SJSA1 (cell line): ENCODE measurements at places on chromosomes 11 and 22. TPM values are rescaled to one million over a fixed set of nuclear protein-coding genes. Genes with fewer than 3 reads are reported as not detected.

Gene SHANK2
- 3.3 and 10.7 TPM in 2 replicates for total RNA-seq

Gene CYTH4
- total RNA-seq = 1.1 TPM in 1 of 2 replicates, not detected in the other

Gene MS4A14
- not detected in 2 replicates for total RNA-seq

Gene ALG8
- 41.7 and 41.8 TPM in 2 replicates for total RNA-seq

Gene MIAT
- under 0.01 and 0.11 TPM in 2 replicates for total RNA-seq

Gene GRM5
- not detected in 2 replicates for total RNA-seq

Gene RASL10A
- not detected in 2 replicates for total RNA-seq

Gene FGF3
- not detected in 2 replicates for total RNA-seq

Gene ART5
- not detected in 2 replicates for total RNA-seq

Gene TYR
- not detected in 2 replicates for total RNA-seq

Gene CCDC88B
- total RNA-seq = 2.2 and 5.3 TPM in 2 replicates

Gene DEUP1
- total RNA-seq = not detected in 2 replicates

DNA sequence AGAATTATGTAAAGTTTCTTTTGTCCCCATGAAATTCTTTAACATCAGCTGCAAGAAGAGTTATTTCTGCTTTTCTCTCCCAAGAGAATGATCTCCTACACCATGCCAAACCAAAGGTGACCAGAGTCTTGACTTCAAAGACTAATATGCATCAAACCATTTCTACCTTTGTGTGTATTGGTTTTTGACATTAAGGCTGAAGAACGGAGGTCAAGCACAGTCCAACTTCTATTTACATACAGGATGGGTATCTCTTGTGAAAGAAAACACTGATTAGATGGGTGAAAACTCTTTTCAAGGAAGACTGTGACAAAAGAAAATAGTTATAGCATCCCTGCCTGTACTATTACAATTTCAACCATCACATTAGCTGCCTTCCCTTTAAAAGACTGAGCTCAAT is 256.3 kb downstream of the CADM1 start:
- H3K4me3 ChIP-seq = no peak overlapping the region
- no peak overlapping the region for H3K27ac ChIP-seq
- no peaks in the 10 kb centered on the region for H3K27me3 ChIP-seq
- H3K4me1 ChIP-seq = no peaks in the 10 kb centered on the region
- no peaks in the 10 kb centered on the region for H3K36me3 ChIP-seq
- no peak for DNase-seq

DNA sequence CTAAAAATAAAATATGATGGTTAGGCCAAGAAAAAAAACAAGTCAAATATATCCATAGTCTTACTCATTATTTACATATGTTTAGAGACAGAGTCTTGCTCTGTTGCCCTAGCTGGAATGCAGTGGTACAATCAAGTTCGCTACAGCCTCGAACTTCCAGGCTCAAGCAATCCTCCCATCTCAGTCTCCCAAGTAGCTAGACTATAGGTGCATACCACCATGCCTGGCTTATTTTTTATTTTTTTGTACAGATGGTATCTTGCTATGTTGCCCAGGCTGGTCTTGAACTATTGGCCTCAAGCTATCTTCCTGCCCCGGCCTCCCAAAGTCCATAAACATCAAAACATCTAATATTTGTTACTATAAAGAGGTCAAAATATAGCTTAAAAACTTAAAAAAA is 36.1 kb downstream of the C2CD3 start:
- DNase-seq = no peak
- H3K4me3 ChIP-seq = no peak overlapping the region
- peaks cover 14% of the 10 kb centered on the region; the same call in 1 of the 2 replicates for H3K36me3 ChIP-seq
- H3K27ac ChIP-seq = no peak overlapping the region

DNA sequence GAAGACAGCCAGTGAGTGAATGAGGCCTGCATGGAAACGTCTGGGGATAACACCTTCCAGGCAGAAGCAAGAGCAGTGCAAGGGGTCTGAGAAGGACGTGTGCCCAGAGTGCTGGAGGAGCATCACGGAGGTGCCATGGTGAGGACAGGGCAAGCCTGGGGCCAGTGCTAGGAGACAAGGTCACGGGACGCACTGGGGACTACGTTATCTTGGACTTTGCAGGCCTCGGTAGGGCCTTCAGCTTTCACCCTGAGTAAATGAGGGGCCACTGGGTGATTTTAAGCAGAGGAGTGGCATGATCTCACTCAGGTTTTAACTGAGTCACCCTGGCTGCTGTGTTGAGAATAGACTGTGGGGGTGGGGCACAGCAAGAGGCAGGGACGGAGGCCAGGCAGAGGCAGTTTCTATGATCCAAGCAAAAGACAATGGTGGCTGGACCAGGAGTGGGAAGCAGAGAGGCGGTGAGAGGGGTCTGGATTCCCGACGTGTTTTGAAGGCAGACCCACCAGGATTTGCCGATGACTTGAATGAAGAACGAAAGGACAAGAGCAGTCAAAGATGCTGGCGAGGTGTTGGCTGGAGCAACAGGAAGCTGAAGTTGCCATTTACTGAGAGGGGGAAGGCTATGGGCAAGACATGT is 102.7 kb upstream of the PARVA start:
- DNase-seq = peak; percentile 44
- H3K36me3 ChIP-seq = no peaks in the 10 kb centered on the region
- H3K27me3 ChIP-seq = no peaks in the 10 kb centered on the region
- H3K4me3 ChIP-seq = no peak overlapping the region
- H3K27ac ChIP-seq = peak overlapping the region; percentile 19
- peaks cover 39% of the 10 kb centered on the region for H3K4me1 ChIP-seq

GRCh38 chr11:116989184-116989583 is 109.0 kb downstream of the SIK3 start:
- no peaks in the 10 kb centered on the region for H3K27me3 ChIP-seq
- no peak overlapping the region for H3K4me3 ChIP-seq

DNA sequence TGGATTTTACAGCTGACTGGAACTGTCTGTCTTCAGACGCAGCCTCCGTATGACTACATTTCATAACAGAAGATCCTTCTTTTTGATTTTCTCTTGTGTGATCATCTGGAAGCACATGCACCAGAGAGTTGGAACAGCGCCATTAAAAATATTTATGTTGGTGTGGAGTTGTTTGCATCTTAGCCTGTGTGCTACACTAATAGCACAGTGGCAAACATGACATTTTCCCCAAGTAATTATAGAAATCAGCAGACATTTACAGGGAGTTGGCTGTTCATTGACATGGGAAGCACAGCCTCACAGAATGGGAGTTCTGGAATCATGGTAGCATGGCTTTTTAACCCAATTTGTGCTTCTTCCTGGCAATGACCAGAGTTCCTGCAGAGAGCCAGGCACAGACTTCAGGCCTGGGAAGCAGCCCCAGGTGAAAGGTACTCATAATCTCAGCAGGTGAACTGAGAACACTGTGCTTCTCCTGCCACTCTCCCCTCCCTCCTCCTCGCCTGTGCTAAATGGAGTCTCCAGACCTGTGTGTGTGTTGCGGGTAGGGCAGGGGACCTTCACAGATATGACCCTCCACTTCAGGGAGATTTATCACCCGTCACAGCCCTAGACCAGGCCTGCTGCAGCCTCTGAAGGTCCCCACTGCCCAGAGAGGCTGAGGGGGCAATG is 82.8 kb upstream of the PLET1 start:
- no peak for DNase-seq
- no peaks in the 10 kb centered on the region for H3K36me3 ChIP-seq
- H3K4me3 ChIP-seq = no peak overlapping the region
- H3K4me1 ChIP-seq = no peaks in the 10 kb centered on the region

GRCh38 chr22:39152024-39152510 is 413 bp downstream of the CBX7 start:
- peaks cover 20% of the 10 kb centered on the region for H3K4me1 ChIP-seq
- H3K4me3 ChIP-seq = peak overlapping the region; percentile 62
- peak overlapping the region; percentile 73 for H3K27ac ChIP-seq
- no peak for DNase-seq
- peaks cover 4% of the 10 kb centered on the region; the same call in 1 of the 2 replicates for H3K27me3 ChIP-seq

- DNase-seq = no peak
- H3K4me3 ChIP-seq = no peak overlapping the region
- H3K27me3 ChIP-seq = no peaks in the 10 kb centered on the region
- H3K4me1 ChIP-seq = no peaks in the 10 kb centered on the region
- no peak overlapping the region for H3K27ac ChIP-seq
Observed at GRCh38 chr22:47586038-47586437, 823.6 kb downstream of the TBC1D22A start.

DNA sequence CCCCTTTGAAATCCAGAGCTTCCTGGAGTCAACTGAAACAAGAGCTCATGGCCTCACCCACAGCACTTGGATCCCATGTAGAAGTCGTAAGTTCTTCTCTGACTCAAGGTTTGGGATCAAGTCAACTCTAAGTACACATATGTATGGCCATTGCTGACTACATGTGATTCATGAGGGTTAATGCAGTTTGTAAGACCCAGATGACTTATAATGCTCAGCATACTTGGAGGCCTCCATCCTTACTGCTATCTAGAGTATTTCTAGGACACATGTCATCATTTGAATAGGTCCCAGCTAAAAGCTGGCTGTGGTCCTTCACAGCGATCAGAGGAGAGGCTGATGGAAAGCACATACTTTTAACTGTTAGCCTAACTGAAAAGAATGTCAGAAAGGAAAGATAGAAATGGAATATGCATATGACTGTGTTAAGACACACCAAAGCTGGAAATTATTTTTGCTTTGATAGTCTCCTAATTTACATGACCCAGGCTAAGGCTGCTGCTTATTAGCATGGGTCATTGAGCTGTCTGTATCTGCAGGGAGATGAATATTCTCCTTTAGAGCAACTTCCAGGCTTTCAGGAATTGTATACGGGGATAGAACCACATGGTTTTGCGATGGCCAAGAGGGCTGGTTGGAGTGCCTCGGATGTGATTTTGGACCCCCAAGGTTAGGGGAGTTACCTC is 76.3 kb downstream of the NTM start:
- H3K27ac ChIP-seq = no peak overlapping the region
- H3K4me3 ChIP-seq = no peak overlapping the region
- DNase-seq = no peak

DNA sequence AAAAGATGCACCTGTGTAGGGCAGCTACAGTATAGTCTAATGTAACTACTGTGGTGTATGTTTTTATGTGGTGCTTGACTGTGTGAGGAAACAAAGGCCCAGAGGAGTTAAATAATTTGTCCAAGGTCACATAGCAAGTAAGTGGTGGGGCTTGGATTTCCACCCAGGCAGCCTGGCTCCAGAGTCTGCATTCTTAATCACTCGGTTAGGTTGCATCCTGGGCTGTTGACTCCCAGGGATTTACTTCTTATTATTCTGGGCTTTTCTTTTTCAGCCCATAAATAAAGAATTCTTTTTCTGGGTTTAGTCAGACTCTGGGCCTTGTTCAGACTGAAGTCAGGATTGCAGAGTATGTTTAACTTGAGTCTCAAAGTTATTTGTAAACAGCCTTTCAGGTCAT is 82.1 kb downstream of the ARHGAP42 start:
- H3K36me3 ChIP-seq = no peaks in the 10 kb centered on the region
- H3K4me1 ChIP-seq = no peaks in the 10 kb centered on the region
- DNase-seq = no peak

DNA sequence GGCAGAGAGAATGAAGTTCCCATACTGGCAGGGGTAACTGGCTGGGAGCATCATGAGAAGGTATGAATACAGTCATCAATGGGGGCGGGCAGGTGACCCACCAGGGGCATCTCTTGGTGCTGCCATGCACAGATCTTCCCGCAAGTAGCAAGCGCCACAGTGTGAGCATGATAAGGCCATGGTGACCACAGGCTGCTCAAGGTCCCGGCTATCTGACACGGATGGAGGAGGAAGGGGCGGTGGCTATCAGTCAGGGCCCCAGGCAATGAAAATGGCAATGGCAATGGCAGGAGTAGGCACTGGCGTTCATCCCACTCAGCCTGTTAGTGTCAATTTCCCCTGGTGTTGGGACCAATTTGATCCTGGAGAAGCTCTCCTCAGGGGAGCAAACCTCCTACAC is 21.6 kb downstream of the ASCL2 start:
- no peaks in the 10 kb centered on the region for H3K36me3 ChIP-seq
- no peaks in the 10 kb centered on the region for H3K4me1 ChIP-seq
- no peak overlapping the region for H3K4me3 ChIP-seq
- DNase-seq = no peak
- H3K27me3 ChIP-seq = peaks cover 29% of the 10 kb centered on the region

- H3K4me1 ChIP-seq = no peaks in the 10 kb centered on the region
- DNase-seq = no peak
- H3K4me3 ChIP-seq = no peak overlapping the region
- H3K27me3 ChIP-seq = no peaks in the 10 kb centered on the region
- H3K36me3 ChIP-seq = no peaks in the 10 kb centered on the region
- H3K27ac ChIP-seq = no peak overlapping the region
Observed at GRCh38 chr11:116400081-116400480, 372.7 kb downstream of the BUD13 start.

DNA sequence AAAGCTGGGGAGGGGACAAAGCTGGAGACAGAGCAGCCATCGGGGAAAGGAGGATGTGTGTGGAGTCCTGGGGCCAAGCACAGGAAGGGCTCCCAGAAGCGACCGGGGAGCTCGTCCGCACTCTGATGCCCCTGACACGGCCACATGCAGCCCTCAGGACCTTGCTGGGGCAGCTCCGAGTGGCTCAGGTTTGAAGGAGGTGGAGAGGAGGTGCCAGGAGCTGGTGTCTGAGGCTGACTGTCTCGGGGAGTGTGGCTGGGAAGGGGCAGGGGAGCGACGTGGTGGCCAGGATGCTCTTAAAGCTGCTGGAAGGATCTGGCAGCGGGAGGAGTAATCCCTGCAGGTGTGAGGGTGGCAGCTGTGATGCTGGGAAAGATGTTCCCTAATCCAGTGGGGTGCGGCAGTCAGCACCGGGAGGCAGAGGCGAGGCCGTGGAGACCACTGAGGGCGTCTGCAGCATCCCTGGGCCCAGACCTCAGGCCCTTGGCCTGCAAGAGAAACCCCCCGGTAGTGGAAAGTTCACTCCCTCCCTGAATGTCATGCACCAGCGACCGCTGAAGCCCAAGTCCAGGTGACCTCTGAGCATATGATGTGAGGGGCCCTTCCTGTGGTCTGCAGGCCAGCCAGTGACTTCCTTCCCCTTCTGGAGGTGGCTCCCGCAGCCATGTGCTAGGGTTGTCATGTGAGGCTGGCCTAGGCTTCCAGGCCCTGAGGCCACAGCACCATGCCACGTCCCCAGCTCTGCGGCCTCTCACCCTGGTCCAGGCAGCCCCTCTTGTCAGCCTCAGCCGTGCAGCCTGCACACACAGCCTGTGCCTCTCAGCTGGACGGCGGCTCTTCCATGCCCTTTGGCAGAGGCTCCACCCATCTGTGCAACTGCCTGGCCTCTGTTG is 17.2 kb upstream of the CTSD start:
- no peaks in the 10 kb centered on the region for H3K36me3 ChIP-seq
- no peak for DNase-seq
- no peak overlapping the region for H3K27ac ChIP-seq
- H3K27me3 ChIP-seq = no peaks in the 10 kb centered on the region

DNA sequence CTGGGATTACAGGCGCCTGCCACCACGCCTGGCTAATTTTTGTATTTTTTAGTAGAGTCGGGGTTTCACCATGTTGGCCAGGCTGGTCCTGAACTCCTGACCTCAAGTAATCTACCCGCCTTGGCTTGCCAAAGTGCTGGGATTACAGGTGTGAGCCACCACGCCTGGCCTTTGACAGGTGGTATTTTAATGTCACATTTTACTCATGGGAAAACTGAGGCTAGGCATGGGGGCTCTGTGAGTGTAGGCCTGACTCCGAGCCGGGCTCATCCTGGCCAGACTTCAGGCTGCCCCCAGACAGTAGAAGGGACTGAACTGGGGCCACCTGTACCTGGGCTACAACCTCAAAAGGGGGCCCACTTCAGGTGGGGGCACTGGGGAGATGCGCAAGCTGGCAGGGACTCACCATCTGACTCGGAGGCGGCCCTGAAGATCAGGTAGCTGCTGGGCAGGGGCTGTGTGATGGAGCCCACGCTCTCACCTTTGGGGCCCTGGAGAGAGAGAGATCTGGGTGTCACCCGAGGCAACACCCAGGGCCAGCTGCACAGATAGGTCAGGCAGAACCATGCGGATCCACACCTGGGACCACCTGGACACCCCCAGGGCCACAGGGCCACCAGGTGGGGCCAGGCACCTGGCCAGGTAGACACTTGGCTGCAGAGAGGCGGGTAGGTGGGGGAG is 45.8 kb downstream of the OSBPL5 start:
- H3K4me1 ChIP-seq = peaks cover 3% of the 10 kb centered on the region; the same call in 1 of the 2 replicates
- no peak overlapping the region for H3K4me3 ChIP-seq
- H3K36me3 ChIP-seq = peaks cover 73% of the 10 kb centered on the region
- DNase-seq = no peak
